ENCODE measurements at places on chromosomes 4 and X.

- DNase-seq, result peak; percentile 73
Observed at GRCh38 chr4:180635281-180635680, 1607.9 kb upstream of the TENM3 start.

DNA sequence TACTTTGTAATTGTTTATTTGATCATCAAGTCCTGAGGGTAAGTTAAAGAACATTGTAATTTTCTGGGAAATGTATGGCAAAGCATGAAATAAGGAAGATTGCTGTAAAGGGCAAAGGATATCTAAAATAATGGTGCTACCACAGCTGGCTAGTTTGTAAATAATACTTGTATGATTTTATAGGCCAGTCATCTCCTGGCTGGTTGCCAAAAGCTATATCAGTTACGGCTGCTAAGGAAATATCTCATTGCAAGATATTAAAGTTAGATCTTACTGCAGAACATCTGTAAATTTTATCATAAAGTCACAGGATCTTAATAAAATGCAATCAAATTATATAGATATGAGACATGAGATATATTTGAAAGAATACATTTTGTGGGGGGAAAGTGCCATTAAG lies 150.8 kb upstream of the CXCL13 start:
- DNase-seq, result no peak

DNA sequence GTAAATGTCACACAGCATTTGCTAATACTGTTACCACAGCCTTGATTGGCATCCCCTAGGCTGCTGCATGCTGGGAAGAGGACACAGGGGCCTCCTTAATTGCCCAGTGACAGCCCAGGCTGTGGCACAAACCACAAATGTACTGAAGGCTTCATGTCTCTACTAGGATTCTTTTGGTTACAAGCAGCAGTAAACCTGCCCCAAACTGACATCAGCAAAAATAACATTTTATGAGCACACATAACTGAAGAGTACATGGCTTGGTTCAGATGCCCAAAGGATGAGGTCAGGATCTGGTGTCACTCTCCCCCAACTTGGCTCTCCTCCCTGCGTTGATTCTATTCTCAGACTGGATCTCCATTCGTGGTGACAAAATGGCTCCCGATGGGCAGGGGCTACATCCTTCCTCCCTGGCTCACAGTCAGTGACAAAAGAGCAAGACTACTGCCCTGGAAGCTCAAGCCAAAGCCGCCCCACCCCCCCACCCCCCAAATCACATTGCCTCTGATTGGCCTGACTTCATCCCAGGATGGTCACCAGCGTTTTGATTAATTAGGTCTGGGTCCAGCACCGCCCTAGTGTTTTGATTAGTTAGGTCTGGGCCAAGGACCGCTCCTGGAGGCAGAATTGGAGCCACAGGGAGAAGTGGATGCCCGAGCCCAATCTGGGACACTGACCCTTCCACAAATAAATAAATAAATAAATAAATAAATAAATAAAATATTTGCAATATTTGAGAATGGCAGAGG lies 180.5 kb upstream of the RBPJ start:
- peak; percentile 77 for DNase-seq

GRCh38 chr4:120672558-120673147 lies 249.9 kb downstream of the PRDM5 start:
- peak; percentile 9 for DNase-seq

DNA sequence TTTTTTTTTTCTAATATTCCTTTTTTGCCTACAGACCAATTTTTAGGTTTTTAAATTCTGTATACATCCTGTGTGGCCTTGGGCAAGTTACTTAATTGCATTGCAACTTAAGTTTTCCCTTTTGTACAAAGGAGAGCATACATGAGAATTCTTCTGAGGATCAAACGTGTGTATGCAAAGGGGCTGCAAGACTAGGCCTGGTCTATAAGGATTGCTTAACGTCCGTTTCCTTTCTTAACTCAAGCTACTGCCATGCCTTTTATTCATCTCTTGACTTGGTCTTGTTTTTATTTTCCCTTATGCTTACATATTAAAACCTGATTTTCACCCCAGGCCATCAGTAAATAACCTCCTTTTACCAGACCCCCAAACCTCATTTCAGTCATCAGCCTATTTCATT lies 13.6 kb downstream of the RBPJ start:
- no peak for DNase-seq

- DNase-seq, result no peak
Observed at GRCh38 chrX:48683411-48683982, at the start of gene WAS. TSS of gene WAS (plus strand) at chrX:48683799. CDS start at chrX:48683854, 55 bp downstream.

GRCh38 chr4:55395529-55396307 lies at the start of gene TMEM165:
TSS of gene TMEM165 (plus strand) at chr4:55395957. CDS start at chr4:55396190, 233 bp downstream.
- peak; percentile 97 for DNase-seq

All from astrocyte of the hippocampus (primary cell).